HCEC 1CT (cell line): ENCODE measurements at places on chromosomes 7 and 10.

- DNase-seq, result no peak
Measured at GRCh38 chr10:113618338-113618737, 45.5 kb downstream of the NRAP start.

GRCh38 chr7:52270301-52270700 lies 765.1 kb upstream of the POM121L12 start:
- no peak for DNase-seq

GRCh38 chr10:50381642-50382041 lies 130.3 kb upstream of the ASAH2 start:
- no peak for DNase-seq

GRCh38 chr7:28155964-28156363 lies 24.6 kb downstream of the JAZF1 start:
- peak; percentile 92 for DNase-seq

- DNase-seq, result no peak
Measured at GRCh38 chr10:62640411-62640810, 164.1 kb upstream of the ADO start.

GRCh38 chr10:47175181-47176123 lies 124.5 kb upstream of the GDF10 start:
- no peak for DNase-seq

DNA sequence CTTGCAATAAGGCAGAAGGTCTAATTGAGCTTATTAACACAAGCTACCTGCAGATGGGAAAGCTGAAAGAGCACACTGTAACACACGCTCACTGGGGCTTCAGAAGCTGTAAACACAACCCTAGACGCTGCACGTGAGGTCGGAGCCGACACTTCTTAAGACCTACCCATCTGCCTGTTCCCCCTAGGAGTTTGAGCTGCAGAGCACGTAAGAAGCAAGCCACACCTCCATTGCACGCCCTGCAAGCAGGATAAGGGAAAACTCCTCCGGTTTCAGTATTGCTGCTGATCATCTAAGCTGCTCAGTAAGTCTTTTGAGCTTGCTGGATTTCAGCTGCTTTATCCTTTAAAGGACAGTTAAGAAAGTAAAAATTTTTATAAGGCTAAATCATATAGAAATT lies 244.0 kb upstream of the ZWINT start:
- no peak for DNase-seq

GRCh38 chr7:102981451-102981850 lies 68.7 kb downstream of the LRRC17 start:
- no peak for DNase-seq
